ENCODE measurements at places on chromosomes 7 and 10.

GRCh38 chr7:147909431-147910148, 681.0 kb upstream of the C7orf33 start:
- DNase-seq = no peak

GRCh38 chr10:24457661-24458318, 248.9 kb downstream of the KIAA1217 start:
- no peak for DNase-seq

DNA sequence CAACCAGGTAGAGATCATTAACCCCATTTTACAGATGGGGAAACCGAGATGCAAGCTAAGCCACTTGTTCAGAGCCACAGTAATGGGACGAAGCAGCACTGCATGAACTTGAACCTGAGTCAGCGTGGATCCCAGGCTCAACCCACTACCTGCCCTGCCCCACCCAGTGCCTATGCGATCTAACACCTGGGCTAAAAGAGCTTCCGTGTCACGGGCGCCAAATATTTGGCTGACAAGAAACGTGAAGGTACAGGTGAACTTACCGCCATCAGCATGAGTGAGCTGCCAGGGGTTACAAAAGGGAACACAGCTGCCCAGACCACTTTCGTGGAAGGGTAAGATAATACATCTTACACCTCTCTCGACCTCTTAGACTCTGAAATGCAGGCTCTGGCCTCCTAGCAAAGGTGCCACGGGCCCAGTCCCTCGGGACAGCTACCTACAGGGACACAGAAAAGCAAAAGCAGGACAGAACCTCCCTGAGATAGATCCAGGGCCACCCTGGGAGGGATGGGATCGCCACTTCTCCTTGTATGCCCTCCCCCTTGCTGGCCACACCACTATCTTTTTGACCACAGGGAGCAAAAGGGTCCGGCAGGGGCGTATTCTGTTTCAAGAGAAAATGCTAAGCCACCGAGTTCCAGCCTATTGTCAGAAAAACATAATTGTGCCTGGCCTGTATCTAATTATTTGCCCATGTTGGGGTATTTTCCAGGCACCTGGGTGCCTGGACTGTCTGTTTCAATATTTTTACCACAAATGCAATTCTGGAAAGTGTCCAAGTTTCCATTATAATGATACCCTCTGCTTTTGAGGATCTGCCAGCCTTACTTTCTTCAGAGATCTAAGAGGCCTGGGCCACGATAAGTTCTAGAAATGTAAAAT, 6.4 kb downstream of the CHST15 start:
- no peak for DNase-seq

DNA sequence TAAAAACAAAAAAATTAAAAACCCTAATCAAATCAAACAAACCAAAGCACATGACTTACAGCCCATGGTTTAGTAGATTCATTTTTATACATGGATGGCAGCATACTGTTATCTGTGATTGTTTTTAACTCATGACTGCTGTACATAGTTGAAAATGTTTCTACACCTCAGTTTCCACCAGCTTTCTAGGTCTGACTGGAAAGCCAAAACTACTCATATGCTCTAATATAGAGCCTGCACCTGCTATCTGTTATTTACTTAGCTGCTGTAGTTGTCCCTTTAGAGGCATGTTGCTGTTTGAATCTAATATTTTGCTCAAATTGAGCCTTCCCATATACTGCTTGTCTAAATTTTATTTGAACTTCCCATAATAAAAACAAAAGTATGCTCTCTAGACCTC, 289.9 kb upstream of the LRRN3 start:
- DNase-seq = no peak

- DNase-seq = no peak
These were observed 60.8 kb upstream of the SORCS3 start for GRCh38 chr10:104580321-104580720.
